Anterior cingulate cortex (tissue), 58 donors: ENCODE measurements at places on chromosomes 4 and X.

DNA sequence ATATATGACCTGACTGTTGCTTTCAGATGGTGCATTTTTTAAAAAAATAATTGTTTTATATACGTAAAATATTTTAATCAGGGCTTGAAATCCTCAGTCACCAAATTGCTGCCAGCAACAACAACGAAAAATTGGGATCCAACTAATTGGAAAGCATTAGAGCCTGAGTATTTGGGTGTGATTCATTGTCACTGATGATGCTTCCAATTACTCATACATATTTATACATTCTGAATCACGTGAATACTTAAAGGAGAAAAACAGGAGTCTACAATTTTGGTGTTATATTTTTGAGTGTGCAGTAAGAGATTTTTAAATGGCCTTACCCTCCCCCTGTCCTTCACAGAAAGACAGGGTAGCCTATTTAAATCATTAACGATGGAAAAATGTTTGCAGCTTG, 765.6 kb upstream of the TENM3 start:
- no peak for DNase-seq

DNA sequence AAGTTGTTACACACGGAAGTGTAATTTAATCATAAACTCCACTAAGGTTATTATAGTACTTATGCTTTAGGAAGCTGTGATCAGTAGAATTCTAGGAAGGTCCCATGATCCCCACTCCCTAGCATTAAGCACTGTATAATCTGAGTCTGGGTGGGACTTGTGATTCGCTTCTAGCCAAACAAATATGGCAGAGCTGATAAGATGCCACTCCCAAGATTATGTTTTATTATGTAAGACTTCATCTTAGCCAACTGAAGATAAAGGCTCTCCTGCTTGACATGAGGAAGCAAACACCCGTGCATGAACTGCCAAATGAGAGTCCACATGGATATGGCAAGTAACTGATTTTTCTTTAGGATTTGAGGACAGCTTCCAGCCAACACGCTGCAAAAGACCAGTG, 186.4 kb upstream of the NDST3 start:
- no peak for DNase-seq

GRCh38 chrX:147962476-147962875, 18.7 kb upstream of the FMR1NB start:
- no peak for DNase-seq

DNA sequence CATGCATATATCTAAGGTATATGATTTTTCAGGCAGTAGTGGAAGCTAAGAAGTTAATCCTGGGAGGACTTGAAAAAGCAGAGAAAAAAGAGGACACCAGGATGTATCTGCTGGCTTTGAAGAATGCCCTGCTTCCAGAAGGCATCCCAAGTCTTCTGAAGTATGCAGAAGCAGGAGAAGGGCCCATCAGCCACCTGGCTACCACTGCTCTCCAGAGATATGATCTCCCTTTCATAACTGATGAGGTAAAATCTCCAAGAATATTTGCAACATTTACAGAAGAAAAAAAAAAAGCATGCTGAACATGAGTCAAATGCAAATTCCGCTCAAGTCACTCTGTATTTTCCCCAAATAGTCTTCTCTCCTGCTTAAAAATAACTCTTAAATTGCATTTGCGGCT, 32.1 kb downstream of the MTTP start:
- no peak for DNase-seq

- DNase-seq: no peak
Measured at GRCh38 chr4:77120886-77121508, 36.0 kb upstream of the CCNG2 start.

GRCh38 chr4:176291748-176292147, 22.7 kb upstream of the ASB5 start:
- no peak for DNase-seq

GRCh38 chrX:150483356-150483985, 85.0 kb upstream of the MTM1 start:
- DNase-seq: no peak

DNA sequence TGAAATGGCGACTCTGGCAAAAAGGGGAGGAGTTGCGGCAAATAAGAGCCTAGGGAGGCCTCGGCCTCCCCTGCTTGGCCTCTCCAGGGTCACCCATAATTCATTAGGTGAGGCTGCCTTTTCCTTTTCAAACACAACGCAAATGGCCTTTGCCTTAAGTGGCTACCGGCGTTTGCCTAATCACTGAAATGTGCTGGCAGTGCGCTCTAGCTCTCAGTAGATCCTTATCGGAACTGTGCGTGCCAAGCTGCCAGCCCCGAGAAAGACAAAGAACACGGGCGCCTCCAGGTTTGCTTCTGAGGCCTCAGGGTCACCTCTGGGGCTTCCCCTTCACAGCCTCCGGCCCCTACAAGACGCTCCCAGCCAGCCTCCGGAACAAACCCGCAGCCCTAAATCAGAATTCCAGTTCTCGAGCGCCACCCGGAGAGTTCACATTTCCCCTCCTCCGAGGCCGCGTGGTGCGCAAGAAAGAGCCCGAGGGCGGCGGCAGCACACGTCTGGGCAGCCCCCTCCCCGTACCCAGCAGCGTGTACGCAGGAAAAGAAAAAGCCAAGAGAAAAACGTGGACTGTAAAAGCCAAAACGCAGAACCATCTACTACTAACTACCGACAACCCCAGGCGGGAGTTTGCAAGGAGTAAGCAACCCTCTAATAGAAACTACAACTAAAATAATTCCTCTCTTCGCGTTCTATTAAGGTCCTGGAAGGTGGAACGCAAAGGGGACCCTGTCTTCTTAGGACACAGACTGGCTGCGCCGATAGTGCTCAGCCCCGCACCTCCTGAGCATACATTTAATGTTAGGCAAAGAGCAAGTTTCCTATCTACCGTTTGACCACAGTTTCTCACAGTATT, 76.5 kb upstream of the BCOR start:
- DNase-seq: no peak
